ENCODE measurements at places on chromosomes 2 and 18. TPM values are rescaled to one million over a fixed set of nuclear protein-coding genes. Genes with fewer than 3 reads are reported as not detected.

Gene NTSR2
- not detected for total RNA-seq

Gene PPP1R1C
- 29.6 TPM for total RNA-seq

Gene NGEF
- 0.24 TPM for total RNA-seq

Gene ASXL3
- total RNA-seq, result 6.1 TPM

Gene CMPK2
- 5.5 TPM for total RNA-seq

Gene ITGAV
- 234 TPM for total RNA-seq

Gene SH2D6
- total RNA-seq, result not detected

Gene TSHZ1
- 13.3 TPM for total RNA-seq

Gene PAIP2B
- 30.7 TPM for total RNA-seq

Gene RAD51AP2
- 0.43 TPM for total RNA-seq

Gene TRIM54
- total RNA-seq, result 218 TPM

Gene GORASP2
- 67.1 TPM for total RNA-seq

Gene SCN7A
- 13.0 TPM for total RNA-seq

Gene FAM237A
- total RNA-seq, result 1.9 TPM

Gene GATA6
- total RNA-seq, result 76.2 TPM

DNA sequence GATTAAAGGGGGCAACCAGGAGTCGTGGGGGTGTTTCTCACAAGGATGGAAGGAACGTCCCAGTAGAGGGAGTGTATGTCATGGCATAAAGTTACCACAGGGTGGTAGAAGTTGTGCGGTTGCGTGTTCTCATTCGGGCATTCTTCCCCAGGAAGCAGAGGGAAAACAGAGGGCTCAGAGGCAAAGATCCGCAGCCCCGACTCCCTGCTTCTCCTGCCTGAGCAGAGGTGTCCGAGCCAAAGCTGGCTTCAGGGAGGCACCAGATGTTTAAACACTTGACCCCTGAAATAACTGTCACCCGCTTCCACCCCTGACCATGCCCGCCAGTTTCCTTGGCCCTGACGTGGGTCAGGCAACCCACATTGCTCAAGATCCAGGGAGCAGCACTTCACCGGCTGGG lies 83.7 kb downstream of the EN1 start:
- DNase-seq, result no peak

DNA sequence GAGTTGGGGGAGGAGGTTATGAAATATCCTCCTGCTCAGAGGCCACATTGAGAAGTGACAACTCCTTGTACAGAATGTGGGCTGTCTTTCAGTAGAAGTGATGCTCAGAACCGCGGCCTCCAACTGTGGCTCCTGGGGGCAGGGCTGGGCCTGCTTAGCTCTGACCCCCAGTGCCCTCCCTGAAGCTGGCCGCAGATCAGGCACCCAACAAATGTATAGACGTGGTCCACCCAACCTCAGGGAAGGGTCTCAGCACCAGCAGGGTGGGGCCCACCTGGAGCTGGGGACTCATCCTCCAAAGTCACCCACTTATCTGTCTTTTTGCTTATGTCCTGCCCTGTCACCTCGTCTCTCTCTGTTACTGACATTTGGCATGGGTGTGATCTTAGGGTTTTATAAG lies 11.1 kb upstream of the BIN1 start:
- DNase-seq, result no peak

- no peak for DNase-seq
These were observed 878.9 kb downstream of the CPS1 start for GRCh38 chr2:211435331-211435730.

DNA sequence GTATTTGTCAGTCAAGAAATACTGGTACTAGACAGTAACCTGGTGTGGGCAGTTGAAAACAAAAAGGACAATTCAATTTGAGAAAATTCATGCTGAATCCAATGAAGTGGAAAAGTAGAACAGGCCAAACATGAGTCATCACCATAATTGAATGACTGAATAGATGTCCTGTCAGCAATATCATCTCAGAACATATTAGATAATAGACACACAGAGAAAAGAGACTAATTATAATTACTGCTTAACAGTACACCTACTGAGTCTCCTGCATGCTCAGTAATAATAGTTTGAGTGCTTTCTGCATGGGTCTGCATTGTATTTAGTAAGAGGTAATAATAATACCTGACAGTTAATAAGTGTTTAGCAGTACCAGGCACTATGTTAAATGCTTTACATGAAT lies 138.6 kb upstream of the ZC3H15 start:
- DNase-seq, result no peak

DNA sequence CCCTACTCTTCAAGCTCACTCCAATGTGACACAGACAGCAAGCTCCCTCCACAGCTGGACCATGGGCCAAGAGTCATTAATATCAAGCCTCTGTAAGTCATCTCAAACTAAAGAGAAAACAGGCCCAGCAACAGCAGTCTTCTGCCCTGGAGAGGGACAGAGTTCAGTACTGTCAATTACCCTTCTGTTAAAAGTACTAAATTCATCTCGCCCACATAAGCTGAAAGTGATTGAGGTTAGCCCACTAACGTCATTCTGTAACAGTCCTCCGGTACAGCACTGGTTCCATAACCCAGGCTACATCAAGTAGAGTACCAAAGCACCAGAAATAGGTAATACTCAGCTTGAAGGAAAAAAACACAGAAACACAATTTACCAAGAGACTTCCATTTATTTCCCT lies 25.9 kb downstream of the THADA start:
- no peak for DNase-seq

DNA sequence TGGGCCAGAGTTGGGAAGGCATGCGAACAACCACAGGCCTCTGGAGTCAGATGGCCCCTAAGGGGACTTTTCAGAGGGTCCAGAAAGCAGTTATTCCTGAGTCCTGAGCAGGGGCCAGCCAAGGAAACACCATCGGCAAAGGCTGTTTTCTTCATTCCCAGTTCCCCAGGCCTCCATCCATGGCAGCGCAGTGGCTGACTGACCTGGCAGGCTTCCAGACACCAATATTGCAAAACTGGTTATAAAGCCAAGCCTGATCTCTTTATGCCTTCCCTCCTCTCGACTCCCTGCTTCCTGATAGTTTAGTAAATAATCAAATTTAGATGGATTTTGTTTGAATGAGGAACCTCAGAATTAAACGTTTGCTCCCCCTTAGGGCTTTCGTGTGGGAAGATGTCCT lies 133.4 kb upstream of the ITGA6 start:
- no peak for DNase-seq

DNA sequence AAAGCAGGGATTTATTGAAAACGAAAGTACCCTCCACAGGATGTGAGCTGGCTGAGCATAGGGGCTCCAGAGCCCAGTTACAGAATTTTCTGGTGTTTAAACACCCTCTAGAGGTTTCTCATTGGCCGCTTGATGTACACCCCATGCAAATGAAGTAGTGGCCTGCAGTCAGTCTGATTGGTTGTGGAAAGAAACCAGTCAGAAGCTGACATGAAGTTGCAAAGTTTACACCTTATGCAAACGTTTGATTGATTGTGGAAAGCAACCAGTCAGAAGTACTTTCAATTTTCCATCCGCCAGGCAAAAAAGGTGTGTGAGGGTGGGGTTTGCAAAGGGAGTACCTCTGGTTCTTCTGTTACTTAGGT lies 62.3 kb downstream of the VWA3B start:
- DNase-seq, result peak; percentile 63

- DNase-seq, result no peak
These were observed 196.4 kb downstream of the HRH4 start for GRCh38 chr18:24656551-24657443.

DNA sequence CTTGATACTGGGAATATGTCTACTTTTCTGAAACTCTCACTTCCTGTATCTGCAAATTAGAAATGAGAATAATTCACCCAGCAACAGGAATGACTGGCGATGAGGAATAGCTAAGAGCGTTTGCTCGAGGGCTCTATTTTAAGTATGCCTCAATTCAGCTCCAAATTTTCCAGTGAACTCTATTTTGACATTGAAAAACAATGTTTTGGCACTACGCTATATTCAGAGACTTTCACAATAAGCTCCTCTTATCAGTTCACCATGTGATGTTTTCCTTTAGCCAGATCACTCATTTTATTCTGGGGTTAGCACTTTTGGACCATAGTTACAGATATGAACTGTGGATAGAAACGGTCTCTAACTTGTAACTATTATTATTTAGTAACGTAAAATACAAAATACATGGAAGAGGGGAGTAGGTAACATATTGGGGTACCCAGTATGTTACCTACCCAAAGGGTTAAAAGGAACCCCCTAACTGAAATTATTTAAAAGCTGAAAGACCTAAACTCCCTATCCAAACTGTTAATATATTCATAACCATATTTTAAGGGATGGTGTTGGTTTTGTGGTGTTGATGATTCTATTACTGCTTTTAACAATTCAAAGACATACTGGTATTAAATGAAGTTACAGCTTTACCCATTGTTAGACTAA lies 28.1 kb downstream of the SLC40A1 start:
- no peak for DNase-seq

GRCh38 chr2:59204040-59204439 lies 962.9 kb upstream of the FANCL start:
- DNase-seq, result no peak

DNA sequence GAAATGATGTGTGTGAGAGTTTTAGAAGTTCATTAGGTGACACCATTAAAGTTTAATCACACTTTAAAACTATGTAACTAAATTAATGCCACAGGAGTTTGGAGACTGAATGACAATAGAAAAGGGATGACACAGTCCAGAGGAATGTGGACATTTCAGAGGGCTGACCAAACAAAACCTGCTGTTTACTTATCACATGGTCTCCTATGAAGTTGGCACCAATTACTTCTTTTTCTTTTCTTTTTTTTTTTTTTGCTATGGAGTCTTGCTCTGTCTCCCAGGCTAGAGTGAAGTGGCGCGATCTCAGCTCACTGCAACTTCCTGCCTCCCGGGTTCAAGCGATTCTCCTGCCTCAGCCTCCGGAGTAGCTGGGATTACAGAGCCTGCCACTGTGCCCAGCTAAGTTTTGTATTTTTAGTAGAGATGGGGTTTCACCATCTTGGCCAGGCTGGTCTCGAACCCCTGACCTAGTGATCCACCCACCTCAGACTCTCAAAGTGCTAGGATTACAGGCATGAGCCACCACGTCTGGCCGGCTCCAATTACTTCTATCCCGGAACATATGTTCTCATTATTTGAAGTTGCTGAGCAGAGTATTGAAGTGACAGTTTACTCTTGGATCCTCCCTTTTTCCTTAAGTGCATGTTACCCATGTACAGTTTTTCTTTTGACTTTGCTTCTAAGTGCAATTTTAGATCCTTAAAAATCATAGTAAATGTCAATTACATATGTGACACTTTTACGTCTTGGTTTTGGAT lies 4.3 kb downstream of the AGPS start:
- no peak for DNase-seq

DNA sequence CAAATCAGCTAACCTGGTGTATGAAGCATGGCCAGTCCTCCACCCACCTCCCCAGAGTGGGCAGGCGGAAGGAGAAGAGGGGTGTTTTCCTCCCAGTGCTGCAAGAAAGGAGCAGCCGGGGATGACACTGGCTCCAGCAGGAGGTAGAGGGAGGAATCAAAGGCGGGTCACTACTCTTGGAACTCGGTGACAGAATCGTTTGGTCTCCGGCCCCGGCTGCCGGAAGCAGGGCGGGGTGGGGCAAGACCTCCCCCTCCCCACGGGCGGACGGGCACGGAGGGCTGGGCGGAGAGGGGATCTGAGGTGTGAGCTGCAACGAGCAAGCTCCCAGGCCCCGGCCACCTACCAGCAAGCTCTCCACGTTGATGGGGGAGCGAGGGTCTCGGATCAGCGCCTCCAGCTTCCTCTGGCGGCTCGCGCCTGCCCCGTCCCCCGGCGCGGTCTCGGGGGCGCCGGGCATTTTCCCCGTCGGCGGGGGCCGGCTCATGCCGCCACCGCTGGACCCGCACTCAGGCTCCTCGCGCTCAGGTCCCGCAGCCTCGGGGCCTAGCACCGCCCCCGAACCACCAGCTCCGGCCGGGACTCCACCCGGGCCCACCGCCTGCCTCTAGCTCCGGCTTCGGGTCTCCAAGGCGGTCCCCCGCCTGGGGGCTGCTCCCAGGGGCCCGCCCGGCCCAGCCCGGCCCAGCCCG lies 640 bp downstream of the ROCK2 start:
- DNase-seq, result peak; percentile 85

DNA sequence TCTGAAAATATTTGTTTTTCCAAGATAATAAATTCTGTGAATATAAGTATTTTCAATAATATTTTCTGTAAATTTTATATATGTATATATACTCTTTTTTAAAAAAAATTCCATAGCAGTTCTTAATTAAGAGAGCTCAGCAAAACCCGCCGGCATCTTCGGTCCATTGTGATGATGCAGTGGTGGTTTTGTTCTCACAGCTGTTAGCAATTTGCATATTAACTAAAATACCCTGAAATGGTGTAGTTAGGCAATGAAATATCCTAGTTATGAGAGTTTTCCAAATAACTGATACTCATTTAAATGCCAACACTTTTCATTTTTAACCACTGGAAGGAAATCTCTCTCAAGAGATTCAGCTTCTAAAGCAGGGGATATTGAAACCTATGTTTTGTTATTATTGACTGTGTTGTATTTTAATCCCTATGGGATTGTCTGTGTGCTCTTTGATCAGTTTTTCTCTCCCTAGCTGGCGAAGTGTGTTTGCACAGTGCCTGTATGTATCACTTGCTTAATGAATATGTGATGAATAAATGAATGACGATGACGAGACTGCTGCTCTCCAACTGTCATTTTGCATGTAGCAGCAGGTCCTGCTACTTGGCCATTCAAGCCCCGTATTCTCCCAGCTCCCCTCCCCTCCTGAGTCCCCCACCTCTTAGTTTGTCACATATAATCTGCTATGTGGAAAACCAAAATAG lies 42.4 kb downstream of the PSMG2 start:
- no peak for DNase-seq

GRCh38 chr2:156474401-156474800 lies 38.2 kb downstream of the GPD2 start:
- no peak for DNase-seq

- no peak for DNase-seq
These were observed 175.4 kb downstream of the ZNF521 start for GRCh38 chr18:25176518-25177042.

DNA sequence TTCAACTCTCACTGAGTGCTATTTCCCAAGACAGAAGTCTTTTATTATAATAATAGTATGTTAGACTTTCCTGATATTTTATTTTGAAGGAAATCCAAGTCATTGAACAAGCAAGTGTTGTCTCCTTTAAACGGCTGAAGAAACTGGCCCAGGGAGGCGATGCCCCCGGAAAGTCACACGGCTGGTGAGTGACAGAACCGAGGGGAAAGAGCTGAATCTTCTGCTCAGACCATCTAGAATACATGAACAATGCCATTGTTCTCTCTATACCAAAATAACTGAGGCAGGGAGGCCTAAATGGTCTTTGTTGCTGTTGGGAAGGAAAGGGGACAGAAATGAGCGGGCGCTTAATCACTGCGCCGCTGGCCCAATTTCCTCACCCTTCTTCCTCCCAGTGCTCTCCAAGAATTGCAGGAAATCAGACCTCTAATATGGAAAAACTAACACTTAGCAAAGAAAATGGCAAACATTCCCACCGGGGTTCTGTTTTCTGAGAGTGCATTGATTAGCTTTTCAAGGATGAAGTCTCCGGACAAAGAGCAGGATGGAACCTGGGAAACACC lies 101.5 kb downstream of the KLF7 start:
- DNase-seq, result no peak

DNA sequence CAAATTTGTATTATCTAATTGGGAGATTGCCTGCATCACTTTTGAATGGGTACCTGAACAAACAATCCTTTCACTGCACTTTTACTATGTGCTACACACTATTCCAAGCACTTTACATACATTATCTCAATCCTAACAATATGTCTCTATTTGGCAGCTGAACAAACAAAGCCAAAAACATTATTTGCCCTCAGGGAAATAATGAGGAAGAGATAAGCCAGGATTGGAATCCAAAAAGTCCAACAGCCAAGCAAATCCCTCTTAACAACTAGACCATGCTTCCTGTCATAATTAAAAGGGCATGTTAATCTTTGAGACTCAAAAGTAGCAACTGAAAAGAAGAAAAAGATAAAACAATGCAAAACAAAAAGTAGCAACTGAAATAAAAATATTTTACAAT lies 32.1 kb downstream of the RPRD1A start:
- no peak for DNase-seq

Data from cardiac septum (tissue), 1 donor.